ENCODE measurements at places on chromosomes 11 and 22.

DNA sequence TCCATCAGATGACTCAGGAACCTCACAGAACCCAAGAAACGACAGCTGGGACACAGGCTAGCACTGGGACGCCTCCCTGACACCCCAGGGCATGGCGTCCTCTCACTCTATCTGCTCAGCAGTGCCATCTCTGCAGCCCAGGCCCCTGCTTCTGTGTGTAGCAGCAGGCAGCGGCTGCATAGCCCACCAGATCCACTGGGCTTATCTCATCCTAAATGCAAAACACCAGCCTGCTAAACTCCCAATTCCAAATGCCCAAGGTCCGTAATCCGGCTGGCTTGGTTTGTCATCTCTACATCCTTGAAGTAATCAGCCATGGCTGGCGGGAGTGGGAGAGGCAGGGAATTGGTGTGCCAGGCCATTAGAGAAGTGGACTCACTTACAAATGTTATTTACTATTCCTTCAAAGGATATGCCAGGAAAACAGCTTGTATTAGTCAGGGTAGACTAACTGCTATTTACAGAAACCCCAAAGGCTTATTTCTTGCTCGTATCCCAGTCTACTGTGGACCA is 30.7 kb downstream of the SPATA19 start:
- no peak for DNase-seq

DNA sequence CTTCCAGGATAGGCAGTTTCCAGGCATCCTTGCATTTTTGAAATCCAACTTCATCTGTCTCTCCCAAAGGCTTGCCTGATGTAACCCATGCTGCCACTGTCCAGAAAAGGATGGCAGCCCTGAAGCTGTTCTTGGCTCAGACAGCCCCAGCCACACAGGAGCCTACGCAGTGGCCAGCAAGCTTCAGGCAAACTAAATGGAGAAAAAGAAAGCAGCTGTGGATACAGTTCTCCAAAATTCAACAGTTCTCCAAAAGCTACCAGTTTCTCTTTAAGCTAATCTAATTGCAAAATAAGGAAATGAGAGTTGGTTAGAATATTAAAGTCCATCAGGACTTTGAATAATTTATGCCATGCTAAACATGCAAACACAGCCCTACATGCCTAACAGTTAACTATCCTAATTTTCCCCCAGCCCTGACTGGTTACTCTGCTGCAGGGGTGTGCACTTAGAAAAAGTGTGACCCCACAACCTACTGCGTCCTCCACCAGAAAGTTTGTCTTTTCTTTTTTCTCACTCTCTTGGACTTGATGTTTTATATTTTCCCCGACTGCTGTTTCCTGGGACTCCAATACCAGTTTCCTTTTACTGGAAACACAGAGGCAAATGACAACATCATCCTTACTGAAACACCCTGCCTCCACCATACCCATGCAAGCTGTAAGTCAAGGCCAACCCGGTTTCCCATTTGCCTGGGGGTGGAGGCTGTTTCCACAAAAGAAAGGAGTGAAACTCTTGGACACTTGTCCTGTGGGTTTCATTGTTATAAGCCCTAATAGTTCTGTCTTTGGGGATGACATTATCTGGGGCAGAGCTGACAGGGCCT is 69.1 kb upstream of the OR5AN1 start:
- no peak for DNase-seq

DNA sequence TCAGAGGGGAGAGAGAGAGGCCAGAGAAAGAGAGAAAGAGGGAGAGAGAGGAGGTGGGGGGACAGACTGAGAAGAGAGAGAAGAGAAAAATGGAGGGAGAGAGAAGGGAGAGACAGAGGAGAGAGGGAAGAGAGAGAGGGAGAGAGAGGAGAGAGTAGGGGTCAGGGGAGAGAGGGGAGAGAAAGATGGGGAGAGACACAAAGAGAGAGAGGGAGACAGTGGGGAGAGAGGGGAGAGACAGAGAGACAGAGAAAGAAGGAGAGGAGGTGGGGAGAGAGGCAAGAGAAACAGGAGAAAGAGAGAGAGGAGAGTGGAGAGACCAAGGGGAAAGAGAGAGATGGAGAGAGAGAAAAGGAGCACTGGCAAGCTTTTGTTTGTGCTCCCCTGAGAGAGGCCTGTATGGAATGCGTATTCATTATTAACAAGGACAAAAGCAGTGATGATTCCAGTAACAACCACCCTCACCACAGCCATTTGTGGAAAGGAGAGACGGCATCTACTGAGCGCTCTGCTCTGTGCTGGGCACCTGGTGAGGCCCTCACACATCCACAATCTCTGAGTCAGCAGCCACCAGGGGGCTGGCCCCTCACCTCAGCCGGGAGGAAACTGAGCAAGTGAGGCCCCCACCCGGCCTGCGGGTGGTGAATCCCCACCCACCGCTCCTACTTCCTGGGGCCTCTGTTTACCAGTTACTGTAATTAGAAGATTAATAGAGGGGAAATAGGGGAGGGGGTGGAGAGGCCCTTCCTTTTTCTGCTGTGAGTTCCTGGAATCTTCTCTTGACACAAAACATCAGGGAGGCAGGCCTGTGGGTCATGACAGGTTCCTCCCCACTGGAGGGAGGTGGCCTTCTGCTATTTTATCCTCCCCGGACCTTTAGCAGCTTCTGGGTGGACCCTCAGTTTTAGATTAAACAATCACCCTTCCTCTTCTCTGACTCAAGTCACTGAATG is 14.6 kb upstream of the MIAT start:
- no peak for DNase-seq

- no peak for DNase-seq
Observed at GRCh38 chr11:33713856-33714398, 13.3 kb upstream of the C11orf91 start.

DNA sequence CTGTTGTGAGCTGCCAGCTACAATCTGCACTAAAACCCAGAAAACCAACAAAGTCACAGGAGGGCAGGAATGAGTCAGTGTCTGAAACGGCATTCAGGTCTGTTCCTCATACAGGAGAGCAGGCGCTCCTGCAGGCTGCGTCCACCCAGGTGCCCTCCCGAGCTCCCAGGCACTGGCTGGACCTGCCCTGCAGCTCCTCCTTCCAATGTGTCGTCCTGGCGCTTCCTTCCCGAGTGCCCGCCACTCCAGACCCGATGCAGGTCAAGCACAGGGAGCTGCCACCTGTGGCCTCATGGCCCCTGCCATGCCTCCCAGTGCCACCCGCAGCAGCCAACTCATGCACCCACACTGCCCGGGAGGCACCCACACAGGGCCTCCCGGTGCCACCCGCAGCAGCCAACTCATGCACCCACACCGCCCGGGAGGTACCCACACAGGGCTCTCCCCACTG is 12.0 kb downstream of the BRD1 start:
- no peak for DNase-seq

DNA sequence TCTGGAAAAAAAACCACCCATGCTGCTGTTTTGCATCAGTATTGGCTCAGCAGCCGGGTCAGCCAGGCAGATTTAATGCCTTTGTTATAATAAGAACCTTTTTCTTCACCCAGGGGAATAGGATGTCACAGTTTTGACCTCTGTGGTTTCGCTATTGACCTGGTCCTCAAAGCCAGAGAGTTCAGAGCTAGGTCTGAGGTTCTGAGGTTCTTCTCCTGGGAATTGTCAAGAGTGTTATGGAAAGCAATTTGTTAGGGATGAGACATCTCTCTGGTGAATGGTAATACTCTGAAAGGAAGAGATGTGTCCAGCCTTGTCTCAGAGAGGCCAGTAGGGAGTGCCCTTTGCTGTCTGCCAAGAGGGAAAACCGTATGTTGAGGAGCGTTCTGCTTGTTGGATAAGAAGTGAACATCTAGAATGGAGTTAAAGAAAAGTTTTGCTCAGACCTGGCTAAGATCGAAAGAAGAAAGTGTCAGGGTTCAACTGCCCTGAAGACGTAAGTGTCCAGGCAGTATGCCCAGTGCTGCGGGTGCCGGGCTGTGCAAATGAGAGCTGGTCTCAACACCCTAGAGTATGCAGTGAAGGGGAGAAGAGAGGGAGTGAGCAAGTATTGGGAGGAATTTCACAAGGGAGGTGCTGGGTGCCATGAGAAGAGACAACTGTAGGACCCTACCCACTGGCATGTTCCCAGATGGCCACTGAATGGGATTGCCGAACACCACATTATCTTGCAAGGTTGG is 150.9 kb upstream of the TTC12 start:
- DNase-seq = peak; percentile 10

GRCh38 chr11:1748636-1749394 is 1.6 kb downstream of the IFITM10 start:
- peak; percentile 22 for DNase-seq

- DNase-seq = no peak
Observed at GRCh38 chr22:34973016-34973415, 92.9 kb upstream of the ISX start.

GRCh38 chr11:76763573-76764346 is 19.4 kb upstream of the TSKU start:
- peak; percentile 89 for DNase-seq

DNA sequence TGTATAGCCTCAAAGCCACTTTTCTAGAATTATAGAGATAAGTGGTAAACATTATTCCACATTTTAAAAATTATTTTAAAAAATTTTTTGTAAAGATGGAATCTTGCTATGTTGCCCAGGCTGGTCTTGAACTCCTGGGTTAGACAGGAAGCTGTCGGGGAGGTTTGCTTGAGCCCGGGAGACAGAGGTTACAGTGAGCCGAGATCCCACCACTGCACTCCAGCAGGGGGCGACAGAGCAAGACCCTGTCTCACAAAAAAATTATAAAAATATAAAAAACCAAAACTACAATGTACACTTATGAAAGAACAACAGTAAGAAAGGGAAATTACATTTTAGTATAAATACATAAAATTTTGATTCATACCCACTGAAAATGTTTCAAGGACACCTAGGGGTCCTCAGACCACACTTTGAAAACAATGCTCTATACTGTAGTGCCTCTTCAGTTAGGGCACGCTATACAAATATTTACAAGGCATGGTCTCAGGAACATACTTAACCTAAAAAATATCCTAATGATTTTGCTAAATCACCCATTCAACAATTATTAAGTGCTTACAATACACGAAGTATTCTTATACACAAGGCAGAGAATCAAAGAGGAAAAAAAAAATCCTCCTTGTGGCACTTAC is 111.2 kb downstream of the MRTFA start:
- peak; percentile 68 for DNase-seq

DNA sequence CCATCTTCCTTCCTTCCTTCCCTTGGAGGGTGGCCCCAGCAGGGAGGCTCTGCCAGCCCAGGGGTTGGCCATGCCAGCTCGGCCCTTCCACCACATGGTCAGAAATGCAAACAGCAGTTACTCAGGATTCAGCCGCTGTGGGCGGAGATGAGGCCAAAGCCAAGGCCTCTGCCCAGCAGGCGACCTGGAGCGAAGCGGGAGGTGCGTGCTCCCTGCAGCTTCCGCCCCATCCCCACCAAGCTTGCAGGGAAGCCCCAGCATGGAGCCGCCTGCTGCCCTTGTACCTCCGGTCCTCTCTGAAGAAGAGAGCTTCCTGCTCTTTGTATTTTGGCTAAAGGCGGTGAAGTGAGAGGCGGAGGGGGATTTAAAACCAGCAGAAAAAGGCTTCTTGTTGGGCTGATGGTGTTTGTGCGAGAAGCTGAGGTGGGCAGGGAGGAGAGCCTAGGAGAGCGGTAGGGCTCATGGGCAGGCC is 50.4 kb downstream of the ANO1 start:
- no peak for DNase-seq

- peak; percentile 30 for DNase-seq
Observed at GRCh38 chr11:61418136-61418535, 11.6 kb downstream of the CPSF7 start.

- no peak for DNase-seq
Observed at GRCh38 chr11:113876074-113876797, 864 bp upstream of the USP28 start.

All from ELR (cell line).